Heart right ventricle (tissue), 16 donors: ENCODE measurements at places on chromosomes 3 and 15. TPM values are rescaled to one million over a fixed set of nuclear protein-coding genes. Genes with fewer than 3 reads are reported as not detected.

DNA sequence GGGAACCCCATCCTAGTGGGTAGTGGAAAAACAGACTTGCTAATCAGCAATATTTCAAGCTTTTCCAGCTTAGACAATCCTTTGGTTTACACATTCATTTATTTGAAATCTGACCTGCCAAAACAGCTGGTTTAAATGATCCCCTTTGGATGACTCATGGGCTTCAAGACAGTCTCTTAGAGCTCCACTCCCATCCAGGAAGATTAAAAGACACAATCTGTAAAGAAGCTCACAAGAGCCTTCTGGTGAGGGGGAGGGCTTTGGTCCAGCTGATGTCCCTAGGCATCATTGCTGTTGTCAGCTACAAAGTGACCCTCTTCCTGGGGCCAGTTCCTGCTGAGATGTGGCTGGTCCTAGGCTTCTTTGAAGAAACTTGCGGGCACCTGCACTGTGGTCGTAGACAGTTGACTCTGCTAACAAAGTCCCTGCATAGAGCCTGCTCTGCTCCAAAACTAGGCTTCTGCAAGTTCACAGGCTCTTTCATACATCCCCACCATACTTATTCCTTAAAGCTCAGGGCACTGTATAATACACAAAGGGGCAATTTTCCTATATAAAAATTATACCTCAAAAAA, 73.7 kb downstream of the IGSF11 start:
- H3K4me1 ChIP-seq: no peaks in the 10 kb centered on the region
- DNase-seq: no peak
- H3K36me3 ChIP-seq: no peaks in the 10 kb centered on the region
- no peaks in the 10 kb centered on the region for H3K27me3 ChIP-seq
- H3K4me3 ChIP-seq: no peak overlapping the region

DNA sequence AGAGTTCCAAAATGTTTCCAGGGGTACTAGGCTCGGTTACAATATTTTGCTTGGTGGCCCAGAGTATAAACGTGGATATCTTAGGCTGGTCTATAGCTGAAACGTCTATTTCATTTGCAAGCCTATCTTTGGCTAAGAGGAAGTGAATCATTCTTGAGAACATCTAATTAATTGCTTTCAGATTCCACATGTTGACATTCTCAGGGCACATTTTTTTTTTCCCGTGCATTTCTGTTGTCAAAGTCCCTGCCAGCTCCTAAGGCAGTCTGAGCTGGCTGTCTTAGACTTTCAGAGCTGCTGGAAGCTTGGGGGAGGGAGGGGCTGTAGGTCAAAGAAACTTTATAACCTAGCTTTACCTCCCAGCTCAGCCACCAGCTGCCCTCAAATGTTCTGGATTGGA, 23.2 kb upstream of the LAMP3 start:
- H3K27ac ChIP-seq: no peak overlapping the region
- H3K4me1 ChIP-seq: no peaks in the 10 kb centered on the region
- DNase-seq: no peak
- H3K4me3 ChIP-seq: no peak overlapping the region
- no peaks in the 10 kb centered on the region for H3K36me3 ChIP-seq

Gene CDCP1
- polyA plus RNA-seq: 0.37 TPM

- no peak for DNase-seq
- no peak overlapping the region for H3K27ac ChIP-seq
- peaks cover 20% of the 10 kb centered on the region for H3K4me1 ChIP-seq
- no peak overlapping the region for H3K4me3 ChIP-seq
- no peaks in the 10 kb centered on the region for H3K27me3 ChIP-seq
- no peaks in the 10 kb centered on the region for H3K36me3 ChIP-seq
Observed at GRCh38 chr3:15281817-15282216, 50.6 kb downstream of the SH3BP5 start.

DNA sequence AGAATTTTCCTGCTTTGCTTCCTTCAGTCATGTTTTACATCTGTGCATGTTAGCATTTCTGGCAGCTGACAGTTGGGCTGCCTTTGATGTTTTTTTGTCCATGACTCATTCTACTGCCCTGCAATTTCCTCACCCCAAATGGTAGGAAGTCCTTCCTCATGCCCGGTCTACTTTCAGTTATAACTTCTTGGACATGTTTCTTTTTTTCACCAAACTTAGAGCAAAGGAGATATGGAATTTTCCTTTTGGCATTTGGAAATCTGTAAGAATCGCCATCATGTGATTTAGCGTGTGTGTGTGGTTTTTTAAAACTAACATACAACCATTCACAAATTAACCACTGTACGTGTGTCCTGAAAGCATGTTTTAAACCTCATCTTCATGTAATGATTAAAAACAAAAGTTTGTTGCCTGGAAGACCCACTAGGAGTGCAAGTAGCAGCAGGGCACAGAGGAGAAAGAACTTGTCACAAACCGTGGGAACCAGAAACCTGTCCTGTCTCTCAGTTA, 430.7 kb upstream of the CFAP20DC start:
- H3K4me1 ChIP-seq: no peaks in the 10 kb centered on the region
- no peak overlapping the region for H3K4me3 ChIP-seq
- no peaks in the 10 kb centered on the region for H3K36me3 ChIP-seq

- no peak overlapping the region for H3K27ac ChIP-seq
- H3K4me1 ChIP-seq: no peaks in the 10 kb centered on the region
- no peak overlapping the region for H3K4me3 ChIP-seq
- no peaks in the 10 kb centered on the region for H3K36me3 ChIP-seq
Observed at GRCh38 chr3:84074767-84075166, 884.0 kb upstream of the CADM2 start.

GRCh38 chr3:31226346-31226745, 306.4 kb upstream of the STT3B start:
- H3K4me3 ChIP-seq: no peak overlapping the region
- H3K27me3 ChIP-seq: no peaks in the 10 kb centered on the region
- no peak overlapping the region for H3K27ac ChIP-seq
- no peak for DNase-seq
- no peaks in the 10 kb centered on the region for H3K4me1 ChIP-seq

Gene FOXL2NB
- not detected for polyA plus RNA-seq

- H3K27ac ChIP-seq: peak overlapping the region; percentile 82
- H3K4me3 ChIP-seq: peak overlapping the region; percentile 97
- H3K36me3 ChIP-seq: no peaks in the 10 kb centered on the region
- no peak for DNase-seq
- no peaks in the 10 kb centered on the region for H3K27me3 ChIP-seq
Observed at GRCh38 chr3:182979103-182979673, 1.1 kb downstream of the DCUN1D1 start.

Gene MKRN2
- polyA plus RNA-seq: 28.9 TPM

DNA sequence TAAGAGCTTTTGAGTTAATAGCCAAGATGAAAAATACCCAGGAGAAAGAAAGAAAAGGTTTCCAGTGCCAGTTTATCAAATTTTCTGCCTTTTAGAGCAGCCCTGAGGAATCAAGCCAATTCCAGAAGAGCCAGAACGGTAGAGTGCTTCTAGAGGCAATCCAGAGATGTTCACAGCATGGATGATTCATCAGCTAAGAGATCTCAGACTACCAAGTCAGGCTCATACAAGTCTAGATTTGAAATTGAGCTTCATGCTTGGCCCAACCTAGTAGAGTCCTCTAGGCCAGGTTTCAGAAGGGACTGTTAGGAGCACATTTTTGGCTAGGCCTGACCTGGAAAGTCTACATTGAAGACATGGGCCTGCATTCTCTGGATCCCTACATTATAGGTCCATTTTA, 15.5 kb downstream of the WDR48 start:
- H3K4me1 ChIP-seq: no peaks in the 10 kb centered on the region
- no peak overlapping the region for H3K27ac ChIP-seq
- no peaks in the 10 kb centered on the region for H3K27me3 ChIP-seq
- DNase-seq: no peak

Gene CX3CR1
- polyA plus RNA-seq: 0.13 TPM

Gene DNAH12
- 0.44 TPM for polyA plus RNA-seq

GRCh38 chr3:133089906-133090485, 51.8 kb downstream of the TMEM108 start:
- no peaks in the 10 kb centered on the region for H3K4me1 ChIP-seq
- no peak for DNase-seq
- H3K27me3 ChIP-seq: no peaks in the 10 kb centered on the region
- no peaks in the 10 kb centered on the region for H3K36me3 ChIP-seq
- no peak overlapping the region for H3K27ac ChIP-seq
- no peak overlapping the region for H3K4me3 ChIP-seq

DNA sequence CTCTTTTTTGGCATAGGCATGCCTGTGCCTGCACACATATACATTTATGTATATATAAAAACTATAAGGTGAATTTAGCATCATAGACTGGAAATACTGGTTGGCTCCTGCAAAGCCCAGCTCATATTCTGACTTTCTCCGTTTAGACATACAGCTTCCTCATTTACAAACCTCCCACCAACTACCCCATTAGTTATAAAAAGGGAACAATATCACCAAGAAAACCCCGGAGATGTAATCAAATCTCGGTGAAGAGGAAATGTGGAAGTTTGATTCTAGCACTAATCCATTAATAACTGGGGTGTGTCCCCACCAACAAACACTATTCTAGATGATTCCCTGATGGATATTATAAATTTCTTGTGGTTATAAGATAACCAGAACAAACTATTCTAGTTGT, 517.7 kb upstream of the TBL1XR1 start:
- peaks cover 20% of the 10 kb centered on the region for H3K4me1 ChIP-seq
- H3K4me3 ChIP-seq: no peak overlapping the region
- H3K27ac ChIP-seq: no peak overlapping the region

DNA sequence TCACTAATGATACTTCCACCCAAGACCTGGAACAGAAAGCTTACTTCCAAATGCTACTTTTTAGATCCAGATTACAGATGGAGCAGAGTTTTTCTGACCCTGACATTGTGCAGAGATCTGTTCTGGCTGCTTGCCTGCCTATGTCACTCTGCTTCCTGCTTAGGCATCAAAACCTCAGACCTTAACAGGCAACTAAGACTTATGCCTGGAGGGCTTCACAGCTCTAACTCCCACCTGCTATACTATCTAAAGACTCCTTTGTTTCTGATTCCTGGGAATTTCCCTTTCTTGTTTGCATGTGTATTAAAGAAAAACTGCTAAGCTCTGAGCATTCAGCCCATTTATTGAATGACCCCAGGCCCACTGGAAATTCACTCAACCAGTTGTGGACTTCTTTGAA, 157.4 kb upstream of the NPHP3 start:
- H3K27ac ChIP-seq: no peak overlapping the region
- no peak for DNase-seq
- H3K4me3 ChIP-seq: no peak overlapping the region
- no peaks in the 10 kb centered on the region for H3K27me3 ChIP-seq
- no peaks in the 10 kb centered on the region for H3K4me1 ChIP-seq

Gene CCR1
- 1.1 TPM for polyA plus RNA-seq

DNA sequence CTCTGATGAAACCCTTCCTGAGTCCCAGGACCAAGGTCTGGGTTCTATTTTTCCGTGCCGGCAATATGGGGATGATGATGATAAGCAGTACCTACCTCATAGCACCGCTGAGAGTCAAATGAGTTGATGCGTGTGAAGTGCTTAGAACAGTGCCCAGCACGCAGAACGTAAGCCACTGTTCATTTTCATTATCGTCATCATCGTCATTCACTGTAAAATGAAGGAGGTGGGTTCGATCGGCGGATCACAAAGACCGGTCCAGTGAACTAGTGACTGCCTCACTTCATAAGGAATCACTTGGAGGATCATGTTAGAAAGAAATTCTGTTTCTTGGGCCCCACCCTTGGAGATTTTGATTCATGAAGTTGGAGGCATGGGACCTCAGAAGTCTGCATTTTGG, 44.3 kb downstream of the RLBP1 start:
- no peak overlapping the region for H3K4me3 ChIP-seq
- H3K36me3 ChIP-seq: no peaks in the 10 kb centered on the region
- H3K27ac ChIP-seq: peak overlapping the region; percentile 31
- peaks cover 14% of the 10 kb centered on the region for H3K4me1 ChIP-seq

DNA sequence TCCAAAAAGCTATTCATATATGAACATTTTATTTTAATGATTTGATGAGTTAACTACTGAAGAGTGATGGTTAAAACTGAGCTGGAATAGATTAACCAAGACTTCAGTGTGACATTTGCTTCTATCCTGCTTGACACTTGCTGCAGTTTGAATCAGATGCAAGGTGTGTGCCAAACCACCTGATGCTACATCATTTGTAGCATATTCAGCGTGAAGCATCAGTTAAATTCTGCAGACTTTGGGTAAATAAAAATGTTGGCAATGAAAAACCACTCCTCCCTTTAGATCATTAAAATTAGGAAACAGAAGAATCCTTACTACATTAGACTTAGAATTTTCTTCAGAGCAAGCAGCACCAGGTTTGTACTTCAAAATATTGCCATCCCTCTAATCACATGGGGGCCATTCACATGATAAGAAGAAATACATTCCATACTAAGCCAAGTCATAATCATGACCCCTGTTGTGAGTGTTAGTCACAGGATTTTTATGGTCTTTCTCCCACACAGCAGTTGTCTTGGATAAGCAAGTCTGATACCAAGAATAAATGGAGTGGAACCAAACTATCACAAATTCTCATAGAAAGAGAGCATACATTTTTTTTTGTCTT, 160.7 kb upstream of the TNIK start:
- no peak overlapping the region for H3K27ac ChIP-seq
- no peak for DNase-seq
- no peak overlapping the region for H3K4me3 ChIP-seq
- no peaks in the 10 kb centered on the region for H3K36me3 ChIP-seq
- no peaks in the 10 kb centered on the region for H3K27me3 ChIP-seq

GRCh38 chr3:46546896-46547440, 19.1 kb downstream of the LRRC2 start:
- no peaks in the 10 kb centered on the region for H3K27me3 ChIP-seq
- H3K4me1 ChIP-seq: no peaks in the 10 kb centered on the region
- DNase-seq: no peak
- H3K36me3 ChIP-seq: peaks cover 28% of the 10 kb centered on the region

- H3K4me1 ChIP-seq: no peaks in the 10 kb centered on the region
- no peak overlapping the region for H3K4me3 ChIP-seq
- H3K27me3 ChIP-seq: no peaks in the 10 kb centered on the region
- DNase-seq: no peak
Observed at GRCh38 chr3:158460926-158461325, 110.1 kb upstream of the MLF1 start.
